Thymus (tissue), 14 donors: ENCODE measurements at places on chromosomes 13 and 19. TPM values are rescaled to one million over a fixed set of nuclear protein-coding genes. Genes with fewer than 3 reads are reported as not detected.

Gene SELENOV
- 0.19 TPM for total RNA-seq

Gene DLL3
- total RNA-seq: 0.14 TPM

Gene TDRD12
- total RNA-seq: 2.6 TPM

Gene FXYD1
- 3.2 TPM for total RNA-seq

Gene PTPRS
- 8.5 TPM for total RNA-seq

Gene SERPINE3
- total RNA-seq: 0.05 TPM

Gene NCAN
- 0.14 TPM for total RNA-seq

Gene TUBA3C
- total RNA-seq: not detected

Gene PDE4C
- 0.05 TPM for total RNA-seq

Gene CCDC169
- total RNA-seq: 0.66 TPM

Gene MCF2L
- 13.0 TPM for total RNA-seq

Gene CLEC4G
- 0.52 TPM for total RNA-seq
